ENCODE measurements at places on chromosomes 13 and 19. TPM values are rescaled to one million over a fixed set of nuclear protein-coding genes. Genes with fewer than 3 reads are reported as not detected.
A peak's percentile ranks its signal among the peaks of the same experiment; 100 is the strongest.

DNA sequence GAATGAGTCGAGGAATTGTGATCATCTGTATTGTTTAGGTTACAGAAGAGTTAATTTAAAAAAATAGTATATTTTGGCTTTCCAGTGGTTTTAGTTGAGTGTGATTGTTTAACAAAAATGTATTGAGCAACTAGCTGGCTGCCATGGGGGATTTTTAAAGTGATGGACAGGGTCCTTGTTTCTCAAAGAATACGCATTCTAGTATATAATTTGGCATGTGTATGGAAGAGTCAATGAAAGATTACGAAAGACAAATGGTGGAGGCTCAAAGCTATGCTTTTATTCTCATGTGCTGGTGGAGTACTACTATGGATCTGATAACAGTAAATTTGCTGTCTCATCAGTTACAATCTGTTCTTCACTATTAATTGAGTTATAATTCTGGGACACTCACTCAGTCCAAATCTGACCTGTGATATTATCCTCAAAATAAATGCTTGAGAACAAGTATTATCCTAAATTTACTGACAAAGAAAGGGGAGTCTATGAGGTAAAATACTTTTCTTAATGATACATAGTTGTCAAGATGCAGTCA lies 240.0 kb downstream of the GPC6 start:
- no peak for DNase-seq

BCAM gene
- total RNA-seq = 18.1 TPM

CLDN10 gene
- total RNA-seq = 15.7 TPM

DNA sequence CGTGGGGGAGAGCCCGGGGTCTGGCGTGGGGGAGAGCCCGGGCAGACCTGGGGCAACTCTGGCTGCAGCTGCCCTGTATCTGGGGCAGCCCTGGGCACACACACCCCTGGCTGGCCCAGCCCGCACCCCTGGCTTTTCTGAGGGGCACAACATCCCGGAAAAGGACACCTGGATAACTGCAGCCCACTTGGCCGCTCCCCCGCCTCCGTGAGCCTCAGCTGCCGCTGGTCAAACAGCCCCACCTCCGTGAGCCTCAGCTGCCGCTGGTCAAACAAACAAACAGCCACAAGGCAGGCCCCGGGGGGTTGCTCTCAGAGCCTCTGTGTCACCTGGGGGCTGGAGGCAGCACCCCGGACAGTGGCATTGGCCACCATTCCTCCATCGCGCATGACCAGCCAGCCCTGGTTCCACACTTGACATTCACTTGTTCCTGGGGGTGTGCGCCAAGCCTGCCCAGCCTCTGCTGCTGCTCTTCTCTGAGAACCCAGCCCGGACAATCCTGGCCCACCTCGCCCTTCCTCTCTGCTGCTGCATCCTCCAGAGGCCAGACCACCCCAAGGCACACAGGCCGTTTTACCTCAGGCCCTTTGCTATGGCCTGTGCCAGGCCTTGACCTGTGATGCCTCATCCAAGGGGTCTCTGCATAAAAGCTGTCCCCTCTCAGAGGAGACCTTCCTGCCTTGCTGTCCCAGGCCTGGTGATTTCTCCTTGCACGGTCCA lies 19.9 kb downstream of the CEBPG start:
- no peak for DNase-seq

- no peak for DNase-seq
Measured at GRCh38 chr13:94993616-94994015, 281.3 kb upstream of the SOX21 start.

DNA sequence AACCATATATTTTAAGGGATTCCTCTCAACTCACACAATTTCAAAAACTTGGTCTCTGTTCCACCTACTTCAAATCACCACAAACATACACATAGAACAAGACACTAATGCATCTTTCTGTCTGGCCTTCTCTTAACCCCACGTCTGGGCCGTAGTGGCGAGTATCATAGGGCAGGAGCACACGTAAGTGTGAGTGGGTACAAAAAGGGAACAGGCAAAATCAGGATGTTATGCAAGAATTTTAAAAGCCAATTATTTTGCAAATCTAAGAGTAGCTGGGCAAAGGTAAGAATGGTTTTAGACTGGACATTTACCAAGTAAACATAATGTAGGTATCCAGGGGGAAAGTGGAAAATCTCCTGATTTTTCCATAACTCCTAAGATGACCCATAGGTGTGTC lies 35.1 kb downstream of the MTMR6 start:
- DNase-seq = no peak

MUC16 gene
- total RNA-seq = 0.03 TPM

DNA sequence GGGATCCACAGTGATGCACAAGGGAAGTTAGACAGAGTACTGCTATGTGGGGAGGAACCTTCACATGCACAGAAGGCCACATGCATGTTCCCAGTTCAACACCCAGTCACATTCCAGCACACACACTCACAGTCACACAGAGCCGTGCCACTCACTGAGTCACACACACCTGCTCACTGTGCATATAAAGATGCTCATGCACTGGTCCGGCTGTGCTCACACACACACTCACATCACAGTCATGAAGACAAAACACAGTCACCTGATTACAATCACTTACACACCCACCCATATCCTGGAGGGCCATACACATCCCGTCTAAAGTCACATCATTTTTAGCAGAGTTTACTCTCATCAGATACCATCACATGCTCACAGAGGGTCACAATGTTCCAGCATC lies 478 bp downstream of the CLC start:
- no peak for DNase-seq

- peak; percentile 38 for DNase-seq
Measured at GRCh38 chr13:102799426-102800144, 666 bp downstream of the BIVM start.

DNA sequence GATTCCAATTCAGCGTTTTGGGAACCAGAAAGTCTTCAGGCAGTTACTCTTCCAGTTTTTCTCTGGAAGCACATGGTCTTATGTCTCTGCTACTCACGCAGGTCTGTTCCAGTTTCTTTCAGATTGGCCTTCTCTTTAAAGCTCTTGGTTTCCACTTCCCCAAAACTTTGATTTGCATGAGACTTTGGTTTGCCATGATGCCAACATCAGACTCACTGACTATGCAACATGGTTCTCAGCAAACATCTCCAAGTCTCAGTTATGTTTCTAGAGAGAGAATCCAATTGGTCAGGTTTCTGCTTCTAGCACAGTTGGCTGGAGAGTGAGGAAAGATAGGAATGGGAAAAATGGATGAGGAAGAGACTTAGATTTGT lies 3.1 kb downstream of the AKAP11 start:
- no peak for DNase-seq

CAMSAP3 gene
- 29.1 TPM for total RNA-seq

GRCh38 chr13:78827471-78827870 lies 168.5 kb upstream of the OBI1 start:
- DNase-seq = no peak

DNA sequence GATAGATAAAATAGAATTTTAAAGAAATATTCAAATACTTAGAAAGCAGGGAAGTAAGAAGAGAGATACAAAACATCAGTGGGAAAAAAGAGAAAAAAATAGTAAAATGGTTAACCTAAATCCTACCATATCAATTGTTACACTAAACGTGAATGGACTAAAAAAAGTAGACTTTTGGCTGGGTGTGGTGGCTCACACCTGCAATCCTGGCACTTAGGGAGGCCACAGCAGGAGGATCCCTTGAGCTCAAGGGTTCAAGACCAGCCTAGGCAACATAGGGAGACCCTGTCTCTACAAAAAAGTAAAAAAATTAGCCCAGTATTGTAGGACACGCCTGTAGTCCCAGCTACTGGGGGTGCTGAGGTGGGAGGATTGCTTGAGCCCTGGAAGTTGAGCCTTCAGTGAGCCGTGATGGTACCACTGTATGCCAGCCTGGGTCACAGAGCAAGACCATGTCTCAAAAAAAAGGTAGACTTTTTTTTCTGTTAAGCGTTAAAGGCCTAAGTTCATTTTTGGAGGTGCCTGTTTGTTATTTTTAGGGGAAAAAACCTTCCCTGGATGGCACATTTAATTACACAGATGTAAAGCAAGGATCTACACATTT lies 29.6 kb downstream of the KLF5 start:
- DNase-seq = no peak

- no peak for DNase-seq
Measured at GRCh38 chr13:43127827-43128226, 104.4 kb downstream of the DNAJC15 start.

- no peak for DNase-seq
Measured at GRCh38 chr19:13782537-13782936, 8.3 kb downstream of the C19orf53 start.

- no peak for DNase-seq
Measured at GRCh38 chr13:90968166-90968904, 379.2 kb upstream of the MIR17HG start.

- DNase-seq = no peak
Measured at GRCh38 chr13:51342706-51343105, 3.2 kb downstream of the SERPINE3 start.

DNA sequence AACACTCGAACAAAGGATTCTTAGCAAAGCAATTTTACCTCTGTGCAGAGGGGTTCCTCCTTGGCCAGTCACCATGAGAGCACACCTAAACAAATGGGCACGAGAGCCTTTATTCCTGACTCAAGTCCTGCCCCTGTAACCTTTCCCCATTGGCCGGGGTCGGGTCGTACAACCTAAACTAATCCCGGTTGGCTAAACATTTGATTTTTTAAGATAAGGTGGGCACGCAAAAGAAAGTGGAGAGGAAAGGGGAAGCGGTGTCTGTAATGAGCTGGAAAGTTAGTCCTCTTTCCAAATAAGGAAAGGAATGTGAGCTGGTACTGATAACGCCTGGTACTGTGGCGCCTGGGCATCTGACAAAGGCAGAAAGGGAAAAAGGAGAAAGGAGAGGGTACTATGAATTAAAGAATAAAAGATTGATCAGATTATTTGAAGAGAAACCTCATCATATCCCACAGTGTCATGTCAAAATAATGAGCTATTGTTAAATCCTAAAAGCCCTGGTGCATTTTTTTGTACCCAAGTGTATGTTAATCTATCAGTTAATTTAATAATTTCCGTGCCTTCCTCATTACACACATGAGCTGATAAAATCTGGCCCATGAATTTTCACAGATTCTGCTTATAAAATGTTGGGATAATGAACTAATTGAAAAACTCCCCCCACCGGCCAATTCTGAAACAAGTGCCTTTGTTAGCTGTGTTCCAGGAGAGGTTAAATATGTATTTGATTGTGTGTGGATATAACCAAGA lies 335.7 kb downstream of the RFC3 start:
- DNase-seq = no peak

GRCh38 chr19:892243-892893 lies 619 bp downstream of the MED16 start:
- DNase-seq = no peak

GRCh38 chr19:14505488-14506239 lies 9.7 kb upstream of the GIPC1 start:
- DNase-seq = no peak

All from dorsolateral prefrontal cortex (tissue), 122 donors.